Bone marrow (tissue), 2 donors: ENCODE measurements at places on chromosomes 5 and 9.

GRCh38 chr5:178199581-178200434 is 4.5 kb upstream of the HNRNPAB start:
- no peak for DNase-seq

DNA sequence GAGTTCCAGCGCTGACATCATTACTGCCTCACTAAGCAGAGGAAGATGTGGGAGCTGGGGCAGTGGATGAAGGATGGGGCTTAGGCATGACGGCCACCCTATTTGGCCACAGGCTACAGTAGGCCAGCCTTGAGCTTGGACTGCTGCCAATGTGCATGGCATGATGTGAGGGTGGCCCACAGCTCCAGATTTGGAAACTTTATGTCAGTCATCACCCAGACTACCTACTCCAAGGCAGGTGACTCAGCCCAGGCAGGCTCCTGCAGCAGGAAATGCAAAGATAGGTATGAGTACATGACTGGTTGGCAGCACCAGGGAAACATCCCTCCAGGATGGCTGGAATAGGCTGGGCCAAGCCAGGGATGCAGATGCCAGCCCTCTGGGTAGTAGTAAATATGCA is 303.6 kb downstream of the SPOCK1 start:
- DNase-seq = no peak

- no peak for DNase-seq
Measured at GRCh38 chr9:109121232-109121796, 1.6 kb upstream of the TMEM245 start.

GRCh38 chr5:10730043-10730351 is 31.0 kb downstream of the DAP start:
- no peak for DNase-seq

- no peak for DNase-seq
Measured at GRCh38 chr9:21689854-21690253, 112.6 kb upstream of the MTAP start.

- DNase-seq = no peak
Measured at GRCh38 chr9:13278368-13279246, 885 bp downstream of the MPDZ start.

GRCh38 chr5:2135354-2135753 is 252.6 kb upstream of the IRX4 start:
- DNase-seq = no peak

DNA sequence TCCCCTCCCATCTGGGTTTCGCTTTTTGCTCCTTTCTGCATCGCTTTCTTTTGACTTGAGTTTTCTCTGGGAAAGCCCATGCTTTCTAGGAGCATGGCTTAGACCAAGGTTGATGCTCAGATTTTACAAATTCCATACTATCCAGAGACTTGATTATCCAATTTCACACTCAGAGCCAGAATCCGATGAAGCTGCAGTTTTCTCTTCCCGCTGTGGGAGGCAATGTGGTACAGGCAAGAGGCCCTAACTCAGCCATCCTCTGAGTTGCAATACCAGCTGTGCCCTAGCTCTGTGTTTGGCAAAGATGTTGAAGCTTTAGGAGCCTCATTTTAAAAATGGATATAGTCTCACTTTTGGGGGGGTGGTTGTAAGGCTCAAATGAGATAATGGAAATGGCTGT is 85.1 kb downstream of the BRINP1 start:
- no peak for DNase-seq

GRCh38 chr5:92504346-92504745 is 1076.7 kb downstream of the NR2F1-AS1 start:
- no peak for DNase-seq

DNA sequence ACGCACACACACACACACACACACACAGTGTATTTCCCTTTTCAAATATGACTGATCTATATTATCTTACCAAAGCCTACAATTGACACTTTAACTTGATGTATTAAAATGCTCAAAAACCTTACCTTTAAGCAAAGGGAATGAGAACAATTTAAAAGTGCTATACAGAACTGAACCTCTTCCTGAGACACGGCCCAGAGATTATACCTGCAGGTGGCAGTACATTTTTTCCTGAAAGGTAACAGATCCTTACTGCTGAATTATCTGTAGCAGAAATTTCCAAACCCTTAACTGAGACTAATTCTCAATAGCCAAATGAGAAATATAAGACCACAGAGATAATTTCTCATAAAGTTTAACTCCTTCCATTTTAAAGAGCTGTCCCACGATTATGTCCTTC is 91.1 kb downstream of the MYO10 start:
- no peak for DNase-seq

- DNase-seq = no peak
Measured at GRCh38 chr5:56685503-56686217, 129.7 kb upstream of the MAP3K1 start.

DNA sequence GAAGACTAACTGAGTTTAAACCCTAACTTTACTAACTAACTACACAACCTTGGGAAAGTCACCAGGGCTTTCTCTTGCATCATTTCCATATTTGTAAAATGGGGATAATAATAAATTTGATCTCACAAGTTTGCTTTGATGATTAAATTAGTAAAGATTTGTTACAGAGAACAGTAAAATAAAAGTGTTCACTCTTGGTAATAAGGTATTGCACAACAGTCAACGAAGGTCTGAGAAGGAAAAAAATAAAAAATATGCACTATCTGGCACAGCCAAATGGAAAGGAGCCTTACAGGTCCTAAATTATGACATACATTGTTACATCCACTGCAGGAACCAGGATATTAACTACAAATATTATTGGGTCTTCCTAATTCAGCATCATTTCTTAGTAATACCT is 160.0 kb upstream of the TMEM161B start:
- DNase-seq = no peak

GRCh38 chr5:1246711-1247431 is 21.7 kb downstream of the SLC6A18 start:
- no peak for DNase-seq

- DNase-seq = no peak
Measured at GRCh38 chr9:72262063-72262462, 102.9 kb downstream of the ZFAND5 start.

DNA sequence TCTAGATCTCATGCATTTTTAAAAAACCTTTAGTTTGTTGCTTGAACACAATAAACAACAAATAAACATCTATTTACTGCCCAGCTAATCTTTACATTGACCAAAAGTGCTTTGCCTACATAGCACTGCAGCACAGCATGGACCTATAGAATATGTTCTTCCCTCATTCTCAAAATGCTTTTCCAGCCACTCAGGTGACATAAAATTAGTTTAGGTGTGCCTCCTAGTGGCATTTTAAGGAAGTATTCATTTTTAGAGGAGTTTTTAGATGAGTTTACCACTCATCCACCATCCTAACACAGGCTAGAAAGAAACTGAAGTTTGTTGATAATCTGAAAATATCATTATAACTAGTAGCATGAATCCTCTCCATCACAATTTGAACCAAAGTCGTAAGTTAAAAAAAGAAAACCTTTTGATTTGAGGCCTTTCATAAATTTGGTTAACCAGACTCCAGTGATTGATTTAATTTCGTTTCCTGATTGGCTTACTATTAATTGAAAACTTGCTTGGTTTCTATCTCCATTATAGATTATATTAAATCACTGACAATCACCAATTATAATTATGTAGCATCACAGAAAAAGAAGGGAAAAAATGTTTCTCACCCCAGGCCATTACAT is 12.6 kb downstream of the PLGRKT start:
- DNase-seq = peak; percentile 7

- no peak for DNase-seq
Measured at GRCh38 chr5:115825948-115826347, 9.5 kb upstream of the CDO1 start.

DNA sequence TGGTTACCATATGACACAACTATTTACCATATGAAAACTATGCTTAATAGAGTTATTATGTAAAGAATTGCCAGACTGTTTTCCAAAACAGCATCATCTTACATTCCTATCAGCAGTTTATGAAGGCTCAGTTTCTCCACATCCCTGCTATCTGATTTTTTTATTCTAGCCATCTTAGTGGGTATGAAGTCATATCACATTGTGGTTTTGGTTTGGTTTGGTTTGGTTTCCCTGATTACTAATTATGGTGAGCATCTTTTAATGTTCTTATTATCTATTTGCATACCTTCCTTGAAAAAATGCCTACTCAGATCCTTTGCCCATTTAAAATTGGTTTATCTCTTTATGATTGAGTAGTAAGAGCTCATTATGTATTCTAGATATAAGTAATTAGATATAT is 199.4 kb upstream of the NFIL3 start:
- no peak for DNase-seq

- no peak for DNase-seq
Measured at GRCh38 chr9:107545036-107545435, 55.5 kb upstream of the KLF4 start.

DNA sequence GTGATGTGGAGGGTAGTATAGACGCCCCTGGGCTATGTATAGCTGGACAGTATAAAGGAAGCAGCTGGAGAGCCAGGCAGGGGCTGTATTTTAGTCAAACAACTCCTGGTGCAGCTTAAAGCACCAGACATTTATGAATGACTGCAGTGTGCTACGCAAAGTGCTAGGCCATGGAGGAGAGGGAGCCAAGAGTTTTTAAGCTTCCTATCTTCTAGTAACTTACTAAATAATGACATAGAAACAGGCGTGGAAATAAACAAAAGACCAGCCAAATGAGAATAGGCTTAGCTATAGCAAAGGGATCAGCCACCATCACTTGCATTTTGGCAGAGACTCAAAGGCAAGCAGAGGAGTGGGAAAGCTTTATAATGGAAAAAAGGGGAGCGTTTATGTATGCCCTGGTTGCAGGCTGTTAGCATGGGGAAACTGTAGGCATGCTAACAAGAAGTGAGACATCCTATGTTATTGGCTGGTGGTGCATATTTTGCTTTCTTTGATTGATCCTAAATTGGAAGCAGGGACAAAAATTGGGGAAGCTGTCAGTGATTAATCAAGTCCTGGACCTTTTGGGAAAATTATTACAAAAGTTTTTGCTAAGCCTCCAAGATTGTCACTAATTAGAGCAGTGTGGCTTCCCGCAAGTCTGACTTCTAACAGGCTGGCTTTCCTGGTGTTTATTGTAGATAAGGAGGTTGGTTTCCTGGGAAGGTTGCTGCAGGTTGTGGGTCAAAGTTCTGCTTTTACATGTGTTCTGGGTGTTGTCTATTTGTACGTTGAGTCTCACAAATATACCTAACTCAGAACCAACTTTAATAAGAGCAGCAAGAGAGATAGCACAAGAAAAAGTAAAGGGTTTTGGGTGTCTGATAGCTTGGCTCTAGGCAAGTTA is 46.6 kb downstream of the RAB3C start:
- DNase-seq = no peak

DNA sequence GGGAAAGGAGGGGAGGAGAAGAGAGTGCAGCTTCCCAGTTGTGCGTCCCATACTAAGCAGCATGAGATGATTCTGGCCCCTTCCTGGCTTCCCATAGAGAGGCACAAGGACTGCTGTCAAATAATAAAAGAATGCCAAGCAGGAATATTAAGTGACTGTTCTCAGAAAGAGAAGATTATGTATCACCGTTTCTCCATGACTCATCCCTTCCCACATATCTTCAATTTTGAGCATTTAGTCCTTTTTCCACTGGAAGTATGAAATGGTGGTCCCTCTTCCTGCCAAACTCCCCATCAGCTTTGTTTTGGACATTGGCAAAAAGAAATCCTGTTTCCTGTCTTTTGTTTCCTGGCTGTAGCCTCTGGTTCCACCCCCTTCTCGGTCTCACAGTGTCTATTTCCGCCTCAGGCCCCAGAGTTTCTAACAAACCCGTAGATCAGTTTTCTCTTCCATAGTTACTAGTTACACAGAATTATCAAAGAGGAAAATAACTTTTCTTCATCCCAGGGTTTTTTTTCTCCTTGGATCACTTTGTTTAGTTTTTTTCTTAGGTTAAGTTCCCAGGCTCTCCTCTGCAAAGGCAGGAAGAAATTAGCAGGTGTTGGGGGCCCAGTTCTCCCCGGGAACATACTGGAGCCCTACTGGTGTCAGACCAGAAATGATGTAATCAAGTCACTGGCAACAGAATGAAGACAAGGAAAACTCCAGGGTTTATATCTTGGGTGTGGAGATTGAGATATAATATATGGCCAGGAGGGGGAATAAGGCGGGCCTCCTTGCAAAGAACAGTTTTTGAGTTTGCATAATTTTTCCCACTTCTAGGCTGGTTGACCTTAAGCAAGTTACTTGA is 26.4 kb upstream of the ARHGAP26 start:
- no peak for DNase-seq

GRCh38 chr5:77719666-77720363 is 56.3 kb downstream of the TBCA start:
- no peak for DNase-seq

DNA sequence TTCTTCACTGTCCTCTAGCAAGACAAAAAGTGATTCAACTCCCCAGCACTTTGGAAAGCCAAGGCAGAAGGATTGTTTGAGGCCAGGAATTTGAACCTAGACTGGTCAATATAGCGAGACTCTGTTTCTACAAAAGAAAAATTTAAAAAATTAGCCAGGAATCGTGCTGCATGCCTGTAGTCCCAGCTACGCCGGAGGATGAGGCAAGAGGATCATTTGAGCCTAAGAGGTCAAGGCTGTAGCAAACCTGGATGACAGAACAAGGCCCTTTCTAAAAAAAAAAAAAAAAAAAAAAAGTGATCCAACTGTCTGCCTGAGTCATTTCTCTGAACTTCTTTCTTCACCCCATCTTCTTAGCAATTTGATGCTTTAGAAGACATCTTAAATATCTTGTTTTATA is 12.4 kb downstream of the ITGA2 start:
- no peak for DNase-seq

- no peak for DNase-seq
Measured at GRCh38 chr5:51518607-51519006, 135.4 kb downstream of the ISL1 start.

- no peak for DNase-seq
Measured at GRCh38 chr5:169213479-169213878, 87.5 kb downstream of the SLIT3 start.

DNA sequence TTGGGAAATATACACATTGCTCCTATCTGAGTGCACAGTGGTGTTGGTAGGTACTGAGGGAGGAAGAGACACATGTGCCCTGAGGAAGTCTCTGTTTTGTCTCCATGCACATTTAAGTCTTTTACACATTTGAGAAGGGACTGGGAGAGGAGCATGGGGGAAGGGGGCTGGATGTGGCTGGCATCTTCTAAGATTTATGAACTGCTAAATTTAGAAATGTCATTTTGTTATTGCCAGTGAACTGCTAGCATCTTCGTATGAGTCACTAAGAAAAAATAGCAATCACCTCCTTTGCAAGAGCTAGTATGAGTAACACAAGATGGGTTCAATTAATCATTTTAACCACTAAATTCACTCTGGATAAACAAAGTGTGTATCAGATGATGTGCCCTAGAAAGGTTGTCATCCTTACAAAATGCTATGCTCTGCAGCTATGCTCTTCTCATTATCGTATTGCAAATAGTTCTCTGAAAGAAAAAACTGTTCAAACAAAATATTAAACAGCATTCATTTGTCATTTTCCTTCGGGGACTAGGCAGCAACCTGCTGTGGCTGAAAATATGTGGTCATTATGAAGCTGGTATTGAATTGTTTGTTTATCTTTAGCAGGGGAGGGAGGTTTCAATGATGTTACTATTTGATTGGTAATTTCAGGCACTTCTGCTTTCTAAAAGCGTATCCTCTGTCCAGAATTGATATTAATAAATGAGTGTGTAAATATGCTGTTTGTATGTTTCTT is 236.5 kb downstream of the DMRTA1 start:
- no peak for DNase-seq
